ENCODE measurements at places on chromosomes 2 and 18.

DNA sequence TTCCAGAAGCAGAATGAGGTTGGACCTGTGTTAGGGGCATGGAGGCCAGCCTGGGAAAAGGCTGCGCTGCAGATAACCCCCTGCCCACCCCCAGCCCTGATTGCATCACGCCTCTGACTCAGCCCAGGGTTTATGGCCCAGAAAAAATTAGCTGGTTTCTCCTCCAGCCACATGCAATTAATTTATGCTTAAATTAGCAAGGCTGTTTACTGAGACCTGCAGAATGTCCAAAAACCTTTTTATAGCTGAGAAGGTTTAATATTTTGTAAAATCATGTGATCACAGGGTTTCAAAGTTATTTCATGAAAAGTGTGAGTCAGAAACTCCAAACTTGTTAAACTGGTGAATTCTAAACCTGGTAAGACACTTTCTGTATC is 123.1 kb upstream of the HDAC4 start:
- no peak for DNase-seq

- no peak for DNase-seq
These were observed 2.6 kb upstream of the FAM136A start for GRCh38 chr2:70304498-70304897.

DNA sequence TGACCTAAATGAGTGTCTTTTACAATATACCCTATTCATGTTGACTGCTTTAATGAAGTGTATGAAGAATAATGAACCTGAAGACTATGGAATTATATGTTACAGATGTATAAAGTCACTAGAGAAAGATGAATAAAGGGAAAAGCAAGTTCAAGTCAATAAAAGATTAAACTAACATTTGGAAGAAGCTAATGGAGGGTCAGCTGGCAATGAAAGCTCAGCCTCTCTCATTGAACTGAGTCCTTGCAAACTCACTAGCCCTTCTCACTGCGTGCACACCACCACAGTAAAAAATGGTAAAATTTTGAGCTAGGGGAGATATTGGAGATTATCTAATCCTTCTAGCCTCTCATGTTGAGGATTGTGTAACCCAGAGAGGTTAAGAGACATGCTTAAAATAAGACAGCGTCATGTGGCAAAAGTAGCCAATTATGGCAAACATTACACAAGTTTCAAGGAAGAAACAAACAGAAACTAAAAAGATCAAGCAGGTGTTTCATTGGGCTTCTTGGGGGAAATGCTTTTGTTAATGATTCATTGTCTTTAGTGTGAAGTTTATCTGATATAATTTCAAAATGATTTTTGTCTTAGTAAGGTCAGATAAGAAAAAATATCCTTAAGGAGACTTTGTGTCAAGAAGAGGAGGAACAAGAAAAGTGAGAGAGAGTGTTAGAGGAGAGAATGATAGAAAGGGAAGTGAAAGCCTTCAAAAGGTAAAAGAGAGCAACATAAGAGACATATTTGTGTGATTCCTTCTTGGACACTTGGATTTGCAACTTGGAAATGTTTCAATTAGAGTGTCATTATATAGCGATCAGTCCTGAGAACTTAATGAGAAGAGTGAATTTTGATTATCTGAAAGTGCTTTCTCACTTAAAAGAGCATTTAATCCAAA is 893.7 kb upstream of the FAM98A start:
- DNase-seq, result no peak

- no peak for DNase-seq
These were observed 44.6 kb downstream of the REEP1 start for GRCh38 chr2:86292571-86293515.

GRCh38 chr2:98175811-98176210 is 88.8 kb downstream of the VWA3B start:
- DNase-seq, result no peak

DNA sequence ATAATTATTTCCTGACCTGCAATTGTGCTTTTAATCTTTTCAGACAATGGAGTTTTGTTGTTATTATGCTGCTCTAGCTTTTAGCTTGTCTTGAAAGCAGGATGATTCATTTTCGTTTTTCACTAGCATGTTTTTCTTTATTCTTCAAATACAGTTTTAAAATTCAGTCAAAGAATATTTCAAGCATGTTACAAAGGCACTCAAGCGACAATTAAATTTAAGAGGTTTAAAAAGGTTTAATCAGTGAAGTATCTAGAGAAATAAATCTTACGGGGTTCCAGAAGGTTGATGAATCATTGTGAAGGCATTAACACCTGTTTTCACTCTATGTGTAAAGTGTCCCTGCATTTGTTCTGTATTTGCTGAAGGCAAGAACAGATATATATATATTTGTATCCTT is 390.7 kb upstream of the TMEFF2 start:
- no peak for DNase-seq

DNA sequence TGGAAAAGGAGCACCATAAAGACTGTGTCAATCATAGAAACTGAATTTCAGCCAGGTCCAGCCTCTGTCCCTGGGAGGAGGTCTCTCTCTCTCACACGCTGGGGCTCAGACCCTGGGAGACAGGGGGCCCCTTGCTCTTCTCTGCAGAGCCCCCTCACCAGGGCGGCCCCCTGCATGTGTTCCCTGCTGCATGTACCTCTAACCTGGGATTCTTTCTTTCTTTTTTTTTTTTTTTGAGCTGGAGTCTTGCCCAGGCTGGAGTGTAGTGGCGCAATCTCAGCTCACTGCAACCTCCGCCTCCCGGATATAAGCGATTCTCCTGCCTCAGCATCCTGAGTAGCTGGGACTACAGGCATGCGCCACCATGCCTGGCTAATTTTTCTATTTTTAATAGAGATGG is 46.5 kb downstream of the TPO start:
- DNase-seq, result no peak

GRCh38 chr2:135230150-135230549 is 178.1 kb downstream of the RAB3GAP1 start:
- DNase-seq, result no peak

- DNase-seq, result no peak
These were observed 116.6 kb downstream of the ICA1L start for GRCh38 chr2:202754936-202755335.

GRCh38 chr2:172552547-172553291 is 3.2 kb upstream of the PDK1 start:
- no peak for DNase-seq

DNA sequence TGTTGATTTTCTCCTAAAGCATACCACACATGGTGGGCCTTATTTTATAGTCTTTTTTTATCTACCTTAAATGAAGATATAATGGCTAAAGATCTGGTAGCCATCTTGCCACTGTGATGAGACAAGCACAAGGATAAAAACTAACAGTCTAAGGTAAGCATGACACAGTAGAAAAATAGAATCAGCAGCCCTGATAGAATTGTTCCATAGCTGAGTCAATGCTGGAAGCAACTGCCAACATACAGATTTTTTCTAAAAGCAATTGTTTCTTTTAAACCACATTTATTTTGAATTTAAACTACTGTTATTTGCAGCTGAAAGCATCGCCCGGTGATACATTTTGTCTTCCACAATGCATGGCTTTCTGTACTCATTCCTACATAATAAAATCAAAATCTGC is 1091.5 kb upstream of the CHAC2 start:
- no peak for DNase-seq

GRCh38 chr2:171057575-171057974 is 103.1 kb downstream of the TLK1 start:
- no peak for DNase-seq

GRCh38 chr2:54499661-54500060 is 43.5 kb downstream of the SPTBN1 start:
- DNase-seq, result no peak

DNA sequence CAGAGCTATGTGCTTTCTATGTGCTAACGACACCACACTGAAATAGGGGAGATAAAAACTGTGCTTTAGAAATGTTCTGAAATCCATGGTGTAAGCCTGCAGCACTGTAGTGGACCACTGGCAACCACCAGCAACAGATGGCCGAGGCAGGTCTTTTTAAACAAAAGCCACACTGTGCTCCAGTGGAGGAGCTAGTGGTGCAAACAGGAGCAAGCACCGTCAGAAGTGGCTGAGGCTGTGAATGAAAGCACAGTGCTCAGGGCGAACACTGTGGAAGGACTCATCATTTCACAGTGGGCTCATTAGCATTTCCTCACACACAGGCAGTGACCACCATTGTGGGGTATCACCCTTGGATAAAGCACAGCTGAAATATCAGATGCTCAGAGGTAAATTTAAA is 22.9 kb upstream of the MTX2 start:
- no peak for DNase-seq

DNA sequence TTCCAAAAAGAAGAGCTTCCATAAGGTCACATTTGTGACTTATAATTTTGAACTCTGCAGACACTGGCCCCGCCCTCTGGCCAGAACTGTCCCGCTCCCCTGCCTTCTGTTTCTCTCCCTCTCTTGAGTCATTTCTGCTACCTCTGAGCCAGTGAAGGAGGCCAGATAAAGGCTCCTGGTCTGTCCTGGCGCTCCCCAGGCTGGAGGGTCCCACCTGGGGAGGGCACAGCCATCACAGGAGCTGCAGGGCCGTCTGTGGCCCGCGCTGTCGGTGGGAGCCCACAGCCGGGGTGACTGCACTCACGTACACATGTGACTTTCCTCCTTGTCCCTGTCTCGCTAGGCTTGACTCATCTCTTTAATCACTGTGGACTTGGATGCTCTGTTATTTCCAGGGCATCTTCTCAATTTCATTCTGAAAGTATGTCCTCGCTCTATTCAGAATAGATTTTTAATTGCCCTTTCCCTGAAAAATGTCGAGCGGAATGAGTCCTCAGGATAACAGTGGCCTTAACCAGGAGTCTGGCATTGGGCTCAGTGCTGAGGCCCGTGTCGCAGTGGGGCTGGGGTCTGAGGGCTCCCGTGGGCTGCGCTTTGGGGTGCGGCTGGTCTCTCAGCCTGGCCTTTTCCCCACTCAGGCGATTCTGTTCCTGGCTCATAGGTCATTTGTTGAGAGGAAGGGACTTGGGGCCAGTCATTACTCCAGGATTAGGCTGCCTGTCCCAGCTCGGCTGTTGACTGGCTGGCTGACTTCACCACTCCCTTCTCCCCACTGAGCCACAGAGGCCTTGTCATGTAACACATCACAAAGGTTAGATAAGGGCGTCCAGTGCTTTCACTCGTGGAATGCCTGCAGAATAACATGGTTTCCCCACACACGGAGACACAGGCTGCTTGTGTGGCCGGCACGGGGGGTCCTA is 34.5 kb downstream of the KLHL29 start:
- no peak for DNase-seq

- DNase-seq, result no peak
These were observed 113.7 kb upstream of the SRD5A2 start for GRCh38 chr2:31694444-31694843.

DNA sequence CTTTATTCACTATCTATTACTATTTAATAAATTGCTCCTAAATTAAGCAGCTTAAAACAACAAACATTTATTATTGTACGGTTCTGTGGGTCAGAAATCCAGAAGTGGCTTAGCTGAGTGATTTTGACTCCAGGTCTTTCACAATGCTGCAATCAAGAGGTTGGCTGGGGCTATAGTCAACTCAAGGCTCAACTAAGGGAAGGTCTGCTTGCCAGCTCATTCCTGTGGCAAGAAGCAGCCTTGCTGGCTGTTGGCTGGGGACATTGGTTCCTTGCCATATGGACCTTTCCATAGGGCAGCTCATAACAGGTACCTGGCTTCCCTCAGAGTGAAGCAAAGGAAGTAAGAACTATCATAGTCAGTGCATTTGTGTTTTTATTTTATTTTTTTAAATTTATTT is 5.0 kb upstream of the MRPL19 start:
- DNase-seq, result no peak

DNA sequence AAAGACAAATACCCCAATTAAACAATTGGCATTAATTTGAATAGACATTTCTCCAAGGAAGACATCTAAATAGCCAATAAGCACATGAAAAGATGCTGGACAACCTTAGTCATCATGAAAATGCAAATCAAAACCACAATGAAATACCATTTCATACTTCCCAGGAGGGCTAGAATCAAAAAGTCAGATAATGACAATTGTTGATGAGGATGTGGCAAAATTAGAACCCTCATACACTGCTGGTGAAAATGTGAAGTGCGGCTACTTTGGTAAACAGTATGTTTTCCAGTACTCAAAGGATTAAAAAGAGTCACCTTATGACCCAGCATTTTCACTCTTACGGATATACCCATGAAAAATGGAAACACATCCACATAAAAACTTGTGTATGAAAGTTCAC is 91.6 kb downstream of the FIGN start:
- no peak for DNase-seq

DNA sequence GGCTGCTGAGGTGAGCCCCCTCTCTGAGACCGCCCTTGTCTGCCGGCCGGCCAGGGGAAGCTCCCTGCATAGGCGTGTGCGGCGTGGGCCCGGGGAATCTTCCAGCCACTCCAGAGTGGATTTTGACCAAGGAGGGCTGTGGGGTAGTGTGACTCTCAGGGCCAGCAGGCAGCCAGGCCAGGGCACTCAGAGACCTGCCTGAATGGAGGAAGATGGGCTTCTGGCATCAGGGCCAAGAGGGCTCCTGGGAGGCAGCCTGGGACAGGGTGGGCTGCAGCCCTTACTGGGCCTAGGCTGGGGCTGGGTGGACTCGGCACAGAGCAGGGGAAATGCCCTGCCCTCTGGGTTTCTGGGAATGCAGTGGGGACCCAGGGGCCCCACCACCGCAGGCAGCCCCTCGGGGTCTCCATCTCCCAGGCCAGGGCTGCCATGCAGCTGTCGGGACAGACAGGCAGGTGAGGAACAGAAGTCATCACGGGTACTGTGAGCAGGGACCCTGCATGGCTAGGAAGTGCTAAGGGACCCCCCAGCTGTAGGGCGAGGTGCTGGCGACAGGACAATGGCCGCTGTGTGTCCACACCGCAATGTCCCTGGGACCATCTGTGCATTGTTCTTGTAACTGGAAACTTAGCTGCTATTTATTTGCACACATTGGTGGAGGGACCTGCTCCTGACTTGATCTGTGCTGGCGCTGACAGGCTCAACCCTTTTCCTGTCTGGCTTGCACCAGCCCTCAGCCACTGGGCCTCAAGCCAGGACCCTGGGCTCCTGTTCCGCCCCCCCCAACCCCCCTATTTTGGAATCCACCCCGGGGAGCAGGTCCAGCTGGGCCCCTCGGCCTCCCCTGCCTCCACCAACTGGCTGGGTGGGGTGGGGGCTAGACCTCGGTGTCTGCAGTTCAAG is 4.1 kb downstream of the PDCD1 start:
- DNase-seq, result no peak

- no peak for DNase-seq
These were observed 48.9 kb upstream of the AAK1 start for GRCh38 chr2:69692424-69692823.

DNA sequence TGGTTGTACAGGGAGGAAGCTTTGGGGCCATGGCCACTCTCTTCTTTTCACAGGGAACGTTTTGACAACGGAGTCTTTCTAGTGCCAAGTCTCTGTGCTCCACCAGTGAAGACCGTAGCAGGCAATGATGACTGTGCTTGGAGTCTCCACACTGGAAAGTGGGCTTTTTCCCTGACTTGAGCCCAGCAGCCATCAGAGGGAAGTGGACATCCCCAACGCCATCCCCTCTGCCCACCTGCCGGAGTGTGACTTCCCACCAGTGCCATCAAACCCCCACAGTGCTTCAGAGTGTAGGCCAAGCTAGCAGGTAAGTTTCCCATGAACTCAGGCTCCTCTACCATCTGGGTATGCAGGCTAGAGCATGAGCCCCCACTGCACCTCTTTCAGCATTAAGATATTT is 78.7 kb downstream of the APOB start:
- no peak for DNase-seq

Measured in stimulated activated CD8-positive, alpha-beta memory T cell treated with anti-CD3 and anti-CD28 coated beads, Interleukin-2, amount 100 ng/mL, for 1 hour (primary cell).